Bone marrow (tissue), 2 donors: ENCODE measurements at places on chromosomes 7 and 10.

- DNase-seq = no peak
Observed at GRCh38 chr10:1160561-1161314, 104.6 kb downstream of the WDR37 start.

DNA sequence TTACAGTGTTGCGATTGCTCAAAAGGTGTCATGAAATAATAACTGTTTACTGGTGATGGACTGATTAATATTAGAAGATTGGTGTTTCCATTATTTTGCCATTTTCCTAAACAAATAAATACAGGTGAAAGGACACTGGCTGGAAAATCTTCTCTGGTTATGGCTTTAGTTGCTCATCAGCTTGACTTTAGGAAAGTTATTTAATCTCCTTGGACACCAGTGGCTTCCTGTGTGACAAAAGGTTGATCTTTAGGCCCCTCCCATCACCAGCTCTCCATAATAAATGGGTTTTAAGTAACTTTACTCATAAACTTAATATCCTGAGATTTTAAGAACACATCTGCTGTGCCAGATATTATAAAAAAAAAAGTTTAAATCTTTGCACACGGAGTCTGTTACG is 737 bp downstream of the CABCOCO1 start:
- no peak for DNase-seq

DNA sequence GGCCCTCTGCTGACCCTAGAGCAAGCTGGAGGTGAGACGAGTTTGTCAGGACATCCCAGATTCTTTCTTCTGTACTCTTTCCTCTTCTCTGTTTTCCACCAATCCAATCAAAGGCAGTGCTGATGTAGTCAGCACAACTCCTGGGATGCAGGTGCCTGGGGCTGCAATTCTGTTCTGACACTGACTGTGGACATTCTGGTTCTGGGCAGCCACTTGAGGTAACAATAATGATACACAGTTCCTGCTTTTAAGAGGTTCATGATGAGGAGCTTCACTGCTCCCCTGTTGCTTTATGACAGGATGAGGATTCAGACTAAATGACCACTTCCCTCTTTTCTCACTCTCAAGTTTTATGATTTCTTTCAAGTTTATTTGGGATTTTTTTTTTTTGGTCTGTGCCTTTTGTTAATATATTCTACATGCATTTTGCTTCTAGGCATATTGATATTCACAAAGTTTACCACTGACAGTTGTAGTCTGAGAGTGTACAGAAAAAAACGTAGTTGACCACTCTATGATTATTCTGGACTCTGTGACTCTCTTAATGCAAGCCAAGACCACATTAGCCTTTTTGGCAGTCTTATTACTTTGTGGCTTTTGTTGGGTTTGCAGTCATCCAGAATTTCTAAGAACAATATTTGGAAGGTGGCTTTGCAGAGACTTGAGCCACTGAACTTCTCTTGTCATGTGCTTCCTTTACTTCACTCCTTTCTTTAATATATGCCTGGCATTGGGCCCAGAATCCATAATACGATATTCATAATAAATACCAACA is 247.6 kb downstream of the AUTS2 start:
- DNase-seq = no peak

DNA sequence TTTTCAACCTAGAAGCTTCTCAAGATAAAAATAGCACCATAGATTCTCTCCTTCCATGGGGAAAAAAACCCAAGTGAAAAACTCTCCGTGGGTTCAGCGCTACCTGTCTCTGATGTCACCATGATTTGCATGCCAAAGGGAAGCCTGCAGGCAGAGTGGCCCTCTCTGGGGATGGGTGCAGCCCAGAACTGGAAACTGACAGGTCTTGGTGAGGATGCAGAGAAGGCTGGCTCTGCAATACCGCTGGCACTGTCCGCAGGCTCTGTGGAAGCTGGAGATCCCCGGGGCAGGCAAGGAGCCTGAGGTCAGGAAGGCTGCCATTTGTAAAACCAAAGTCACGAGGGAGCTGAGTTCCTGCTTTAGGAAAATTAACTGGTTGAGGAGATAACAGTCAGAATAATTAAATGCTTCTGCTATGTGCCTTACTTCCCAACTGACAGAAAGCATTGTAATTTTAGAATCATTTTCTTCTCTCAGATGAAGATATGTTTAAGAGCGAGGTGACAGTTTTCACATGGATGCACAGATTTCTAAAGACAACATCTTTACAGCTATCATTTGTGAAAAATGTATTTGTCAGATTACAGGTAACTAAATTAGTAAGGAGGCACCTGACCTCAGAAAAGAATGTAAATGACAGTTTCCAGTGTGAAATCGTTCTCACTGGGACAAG is 731.5 kb upstream of the FZD8 start:
- DNase-seq = no peak

- no peak for DNase-seq
Observed at GRCh38 chr10:101060951-101061623, 702 bp upstream of the KAZALD1 start.

GRCh38 chr10:71127773-71128172 is 84.6 kb upstream of the UNC5B start:
- no peak for DNase-seq

DNA sequence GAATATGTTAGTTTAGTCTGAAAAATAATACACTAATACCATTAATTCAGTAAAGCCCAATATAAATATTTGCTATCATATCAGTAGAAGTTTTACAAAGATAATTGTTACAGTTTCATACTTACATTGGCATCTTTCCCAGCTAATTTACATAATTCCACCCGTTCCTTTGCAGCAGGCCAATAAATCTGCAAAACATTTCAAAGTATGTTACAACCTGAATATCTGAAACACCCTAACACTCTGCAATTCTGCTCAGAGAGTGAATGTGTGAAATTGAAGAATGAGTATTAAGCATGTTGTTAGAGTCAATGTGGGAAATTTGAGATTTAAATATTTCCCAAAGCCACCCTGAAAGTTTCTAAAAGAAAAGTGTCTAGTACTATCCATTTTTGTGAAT is 105.5 kb downstream of the SEMA3D start:
- no peak for DNase-seq

DNA sequence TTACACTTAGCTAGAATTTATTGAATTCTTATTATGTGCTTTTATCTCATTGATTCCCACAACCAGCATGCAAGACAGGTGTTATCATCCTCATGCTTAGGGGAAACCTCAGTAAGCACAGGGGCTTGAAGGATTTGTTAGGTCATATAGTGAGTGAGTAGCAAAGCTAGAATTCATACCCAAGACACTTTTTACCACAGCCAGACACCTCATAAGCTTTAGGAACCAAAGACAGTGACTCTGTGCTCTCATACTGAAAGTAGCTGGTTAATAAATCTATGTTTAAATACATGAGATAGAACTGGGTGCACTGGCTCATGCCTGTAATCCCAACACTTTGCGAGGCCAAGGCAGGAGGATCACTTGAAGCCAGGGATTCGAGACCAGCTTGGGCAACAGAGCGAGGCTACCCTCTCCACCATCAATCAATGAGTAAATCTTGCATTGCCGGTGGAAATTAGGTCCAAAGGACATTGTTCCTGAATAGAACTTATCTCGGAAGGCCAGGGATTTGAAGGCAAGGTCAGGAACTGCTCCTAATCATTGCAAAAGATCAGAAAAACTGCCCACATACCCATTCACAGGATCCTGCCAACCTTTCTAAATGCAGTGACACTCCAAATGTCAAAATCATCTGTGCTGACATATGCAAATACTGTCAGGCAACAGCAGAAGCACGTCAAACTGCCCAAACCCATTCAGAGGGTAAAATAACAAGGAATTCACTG is 523.5 kb downstream of the PARD3 start:
- DNase-seq = no peak

GRCh38 chr7:102991540-102992214 is 78.9 kb downstream of the LRRC17 start:
- peak; percentile 48 for DNase-seq

DNA sequence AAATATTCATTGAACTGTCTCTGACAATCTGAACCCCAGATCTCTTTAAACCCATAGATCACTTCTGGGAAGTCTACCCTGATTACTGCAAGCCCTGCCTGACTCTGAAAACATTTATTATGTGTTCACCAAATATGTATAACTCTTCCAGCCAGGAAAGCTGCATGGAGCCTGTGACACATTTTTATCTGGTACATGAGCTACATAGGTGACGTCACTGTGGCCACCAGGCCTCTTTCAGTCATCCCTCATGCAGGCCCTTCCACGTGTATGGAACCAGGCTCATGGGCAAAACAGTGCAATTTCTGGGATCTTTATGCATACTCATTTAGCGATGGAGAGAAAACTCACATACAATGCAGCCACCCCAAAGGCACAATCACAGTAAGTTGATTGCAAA is 133.9 kb upstream of the NUPR2 start:
- DNase-seq = no peak

GRCh38 chr10:53387562-53387961 is 615.0 kb upstream of the MBL2 start:
- DNase-seq = no peak

DNA sequence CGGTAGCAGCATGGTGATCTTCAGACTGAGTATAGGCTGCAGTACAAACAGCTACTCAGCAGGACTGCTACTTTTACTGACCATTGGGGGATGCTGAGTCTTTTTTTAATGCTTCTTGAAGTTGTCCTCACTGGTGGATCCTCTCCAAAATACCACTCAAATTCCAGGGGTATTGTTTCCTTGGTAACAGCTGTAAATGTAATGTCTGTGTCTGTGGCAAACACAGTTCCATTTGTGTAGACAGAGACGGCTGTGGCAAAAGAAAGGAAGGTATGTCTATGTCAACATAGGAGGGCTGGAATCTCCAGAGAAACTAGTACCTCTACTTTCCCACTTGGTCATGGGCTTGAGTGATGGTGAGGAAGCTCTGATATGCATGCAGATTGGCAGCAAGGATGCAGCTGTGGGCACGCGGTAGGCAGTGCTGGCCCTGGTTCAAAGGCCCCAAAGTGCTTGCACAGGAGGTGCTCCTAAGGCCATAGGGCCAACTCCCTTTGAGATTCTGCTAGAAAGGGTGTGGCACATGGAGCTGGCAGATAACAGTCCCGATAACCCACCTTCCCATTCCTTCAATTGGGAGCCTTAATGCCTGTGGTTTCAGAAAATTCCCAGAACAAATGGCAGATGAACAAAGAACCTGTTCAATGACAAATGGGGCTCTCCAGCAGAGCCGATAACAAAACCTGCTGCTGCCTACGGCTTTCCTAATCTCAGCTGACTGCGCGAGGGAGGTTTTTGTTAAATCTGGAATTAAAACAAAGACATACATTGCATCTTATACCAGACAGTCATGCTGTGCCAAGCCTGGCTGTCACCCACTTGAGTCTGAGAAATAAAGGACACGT is 43.0 kb downstream of the PKD1L1 start:
- no peak for DNase-seq

- DNase-seq = no peak
Observed at GRCh38 chr7:151426904-151427704, 12.8 kb downstream of the CRYGN start.

GRCh38 chr10:127974911-127975310 is 68.0 kb downstream of the PTPRE start:
- no peak for DNase-seq

DNA sequence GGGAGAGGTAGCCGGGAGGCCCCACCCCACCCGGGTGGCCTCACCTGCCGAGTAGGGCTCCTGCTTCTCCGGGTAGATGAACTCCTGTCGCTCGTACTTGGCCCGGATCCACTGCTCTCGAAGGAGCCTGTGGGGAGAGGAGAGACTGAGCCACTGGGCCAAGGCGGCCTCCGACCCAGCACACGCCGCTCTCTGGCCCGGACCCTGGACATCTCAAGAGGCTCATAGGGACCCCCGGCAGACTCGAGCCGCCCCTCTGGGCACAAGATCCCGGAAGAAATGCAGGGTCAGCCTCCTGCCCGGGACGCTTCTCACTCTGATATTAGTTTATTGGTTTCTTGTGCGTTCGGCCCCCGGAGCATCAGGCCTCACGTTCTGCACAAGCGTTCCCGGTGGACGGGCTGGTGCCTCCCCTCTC is 34.5 kb downstream of the ADAP1 start:
- no peak for DNase-seq

DNA sequence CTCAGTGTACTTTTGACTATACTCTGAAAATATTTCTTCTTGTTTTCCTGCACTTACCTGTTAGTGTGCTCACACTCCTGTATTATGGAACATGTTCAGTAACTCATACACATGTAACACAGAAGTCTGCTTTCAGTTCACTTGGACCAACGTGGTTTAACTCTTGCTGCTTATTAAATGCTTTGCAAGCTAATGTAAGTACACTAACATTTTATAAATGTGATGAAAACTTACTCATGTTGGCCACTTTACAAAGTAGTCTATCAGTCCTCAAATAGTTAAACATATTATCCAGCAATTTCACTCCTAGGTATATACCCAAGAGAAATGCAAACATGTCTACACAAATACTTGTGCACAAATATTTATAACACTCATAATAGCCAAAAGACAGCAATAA is 98.4 kb downstream of the UBE2H start:
- DNase-seq = no peak

- DNase-seq = no peak
Observed at GRCh38 chr7:138903859-138904435, 77.2 kb downstream of the KIAA1549 start.

DNA sequence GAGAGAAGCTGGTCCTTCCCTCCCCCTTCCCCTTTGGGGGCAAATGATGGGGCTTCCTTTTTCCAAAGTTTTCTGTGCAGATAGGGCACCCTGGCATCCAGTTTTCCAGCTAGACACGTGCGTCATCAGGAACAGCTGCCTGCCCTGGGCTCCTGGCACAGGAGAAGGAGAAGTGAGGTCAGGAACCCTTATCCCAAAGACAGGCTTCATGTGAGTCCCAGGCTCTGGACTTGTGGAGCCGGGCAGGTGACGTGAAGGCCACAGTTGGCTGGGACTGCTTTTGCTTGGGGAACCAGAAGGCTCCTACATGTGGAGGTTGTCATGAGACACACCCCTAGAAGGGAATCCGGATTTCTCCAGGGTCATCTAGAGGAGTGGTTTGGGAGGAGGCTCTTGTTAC is 66.5 kb downstream of the RBM20 start:
- no peak for DNase-seq

GRCh38 chr7:133709036-133709880 is 417.9 kb upstream of the LRGUK start:
- no peak for DNase-seq
